ENCODE measurements at places on chromosomes 7 and 10.
A peak's percentile ranks its signal among the peaks of the same experiment; 100 is the strongest.

DNA sequence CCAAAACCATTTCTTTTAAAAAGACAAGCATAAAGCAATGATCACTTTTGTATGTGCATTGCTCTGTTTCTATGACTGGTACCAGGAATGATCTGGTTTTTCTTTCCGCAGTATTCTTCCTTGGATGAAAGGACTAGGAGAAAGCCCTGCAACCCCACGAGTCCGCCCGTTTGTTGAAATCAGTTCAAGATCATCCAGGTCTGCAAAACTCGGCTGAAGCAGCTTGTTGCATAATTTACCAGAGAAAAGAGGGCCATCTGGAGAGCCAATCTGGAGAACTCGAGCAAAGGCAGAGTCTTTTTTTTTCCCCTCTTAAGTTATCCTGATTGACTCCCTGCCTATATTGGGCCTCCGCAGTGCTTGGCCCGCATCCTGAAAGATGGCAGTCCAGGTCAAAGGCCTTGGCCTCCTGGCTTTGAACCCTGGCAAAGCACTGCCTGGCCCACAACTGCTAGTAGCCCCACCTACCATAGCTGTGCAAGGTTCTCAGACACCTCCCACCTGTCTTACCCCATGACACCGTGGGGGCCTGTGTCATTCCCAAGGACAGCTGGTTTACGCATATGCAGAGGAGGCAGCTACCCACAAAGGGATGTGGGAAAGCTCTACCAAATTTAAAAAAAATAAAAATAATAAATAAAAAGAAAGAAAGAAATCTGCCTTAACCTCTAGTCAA lies 572.2 kb downstream of the INHBA start:
- no peak for DNase-seq

DNA sequence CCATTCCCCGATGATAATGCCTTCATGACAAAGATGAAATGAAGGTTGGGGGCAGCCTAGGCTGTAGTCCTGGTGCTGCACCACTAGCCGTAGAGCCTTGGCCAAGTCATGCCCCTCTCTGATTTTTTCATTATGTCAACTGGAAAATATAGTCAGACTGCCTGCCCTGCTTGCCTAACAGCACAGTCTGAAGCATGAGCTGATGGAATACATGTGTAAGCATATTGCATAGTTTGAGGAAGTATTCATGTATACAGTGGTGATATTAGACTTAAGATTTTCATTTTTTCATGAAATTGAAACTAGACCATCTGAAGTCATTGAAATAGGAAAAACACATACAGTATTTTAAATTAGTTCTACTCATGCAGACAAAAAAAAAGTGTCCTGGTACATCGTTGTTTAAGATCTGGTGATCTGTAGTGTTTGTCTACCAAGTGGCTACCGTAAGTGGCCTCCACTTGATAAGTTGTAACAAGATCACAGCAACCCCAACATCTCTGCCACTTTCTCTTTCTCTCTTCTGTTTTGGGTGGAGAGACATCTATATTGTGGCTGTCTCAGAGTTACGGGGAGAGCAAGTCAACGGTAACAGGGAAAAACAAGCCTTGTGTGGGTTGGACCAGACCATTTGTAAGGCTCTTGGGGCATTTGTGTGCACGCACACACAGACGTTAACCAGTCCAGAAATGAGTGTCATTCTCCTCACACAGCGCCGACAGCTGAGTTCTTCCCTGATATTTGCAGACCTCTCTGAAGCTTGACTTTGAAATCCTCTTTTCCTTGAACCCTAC lies 716.6 kb upstream of the GALNT17 start:
- no peak for DNase-seq

GRCh38 chr10:93871671-93872204 lies 22.0 kb upstream of the SLC35G1 start:
- DNase-seq: no peak

- no peak for DNase-seq
These were observed 676.4 kb upstream of the NRP1 start for GRCh38 chr10:34010891-34011290.

DNA sequence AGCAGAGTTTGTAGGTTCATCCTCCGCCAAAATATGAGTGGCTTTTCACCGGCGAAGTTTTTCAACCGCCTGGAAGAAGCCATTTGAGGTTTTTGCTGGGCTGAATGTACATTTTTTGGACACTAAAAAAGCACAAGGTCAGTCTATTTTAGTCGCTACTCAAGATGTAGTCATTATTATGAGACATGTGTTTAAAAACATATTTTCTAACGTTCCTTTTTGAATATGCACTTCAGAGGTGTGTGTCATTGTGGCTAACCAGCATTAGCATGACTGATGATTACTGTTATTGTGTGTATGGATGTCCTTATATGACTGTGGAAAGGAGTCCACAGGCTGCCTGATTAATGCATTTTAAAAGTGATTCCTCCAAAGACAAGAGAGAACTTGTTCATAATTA lies 605.4 kb downstream of the INHBA start:
- no peak for DNase-seq

DNA sequence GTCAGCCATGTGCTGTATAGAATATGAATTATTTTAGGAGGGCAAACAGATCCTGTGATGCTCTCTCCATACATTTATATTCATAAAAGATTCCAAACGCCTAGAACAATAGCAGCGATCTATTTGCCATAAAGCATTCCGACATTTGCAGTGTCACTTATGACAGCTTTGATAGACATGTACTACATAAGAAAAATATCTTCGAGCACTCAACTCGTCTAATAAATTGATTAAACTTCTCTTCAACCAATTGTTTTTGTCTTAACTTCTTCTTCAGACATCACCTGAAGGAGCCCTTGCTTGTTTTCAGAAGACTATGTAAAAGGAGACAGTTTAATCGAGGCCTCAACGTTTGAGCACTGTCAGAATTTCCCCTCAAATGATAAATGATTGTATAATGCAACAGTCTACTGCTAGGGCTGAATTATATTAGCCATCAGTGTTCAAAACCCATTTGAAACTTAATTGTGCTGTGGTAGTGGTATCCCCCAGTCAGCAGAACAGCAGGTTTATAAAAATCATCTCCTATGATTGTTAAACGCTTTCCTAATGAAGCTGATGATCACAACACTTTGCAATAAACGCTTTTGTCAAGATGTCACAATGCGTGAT lies 158.0 kb upstream of the MGMT start:
- DNase-seq: no peak

GRCh38 chr10:127612-128432 lies 7.4 kb upstream of the ZMYND11 start:
- peak; percentile 16 for DNase-seq

GRCh38 chr10:13651969-13652720 lies 65.4 kb downstream of the PRPF18 start:
- DNase-seq: peak; percentile 21

DNA sequence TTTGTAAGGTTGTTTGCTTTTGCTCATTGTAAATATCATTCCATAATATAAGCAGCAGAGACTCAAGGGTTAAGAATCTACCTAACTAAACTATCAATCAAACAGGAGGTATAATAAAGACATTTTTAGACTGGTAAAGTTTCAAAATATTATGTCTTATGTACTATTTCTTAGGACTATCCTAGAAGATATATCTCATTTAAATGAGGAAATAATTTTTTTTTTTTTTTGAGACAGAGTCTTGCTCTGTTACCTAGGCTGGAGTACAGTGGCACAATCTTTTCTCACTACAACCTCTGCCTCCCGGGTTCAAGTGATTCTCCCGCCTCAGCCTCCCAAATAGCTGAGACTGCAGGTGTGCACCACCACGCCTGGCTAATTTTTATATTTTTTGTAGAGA lies 80.9 kb upstream of the PARD3 start:
- no peak for DNase-seq

GRCh38 chr7:95316588-95316987 lies 7.7 kb downstream of the PON1 start:
- DNase-seq: no peak

DNA sequence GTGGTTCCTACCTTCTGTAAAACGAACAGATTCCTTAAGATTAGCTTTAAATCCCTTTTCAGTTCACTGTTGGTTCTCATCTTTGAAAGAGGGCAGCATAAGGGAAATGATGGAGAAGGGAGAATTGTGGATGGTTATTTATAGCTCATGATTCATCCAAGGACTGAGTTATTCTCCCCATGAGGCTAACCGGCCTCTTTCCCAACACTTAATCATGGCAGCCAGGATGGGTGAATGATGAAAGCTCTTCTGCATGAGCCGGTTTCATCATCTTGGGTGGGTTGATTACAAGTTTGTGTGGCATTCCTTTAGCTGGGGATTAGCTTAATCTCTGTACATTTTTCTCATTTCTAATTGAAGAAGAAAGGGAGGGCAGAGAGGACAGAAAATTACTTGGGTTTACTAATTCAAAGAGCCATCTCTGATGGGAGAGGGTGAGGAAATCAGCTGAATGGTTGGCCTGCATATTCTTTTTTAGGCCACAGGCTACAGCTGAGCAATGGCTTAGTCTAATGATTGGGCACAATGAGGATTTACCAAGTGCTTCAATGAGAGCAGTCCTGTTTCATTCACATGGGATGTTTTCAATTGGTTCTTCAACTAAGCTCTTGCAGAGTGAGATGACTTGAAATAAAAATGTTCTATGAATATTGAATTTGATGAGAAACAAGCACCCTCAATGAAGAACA lies 250.0 kb downstream of the BMPER start:
- no peak for DNase-seq

DNA sequence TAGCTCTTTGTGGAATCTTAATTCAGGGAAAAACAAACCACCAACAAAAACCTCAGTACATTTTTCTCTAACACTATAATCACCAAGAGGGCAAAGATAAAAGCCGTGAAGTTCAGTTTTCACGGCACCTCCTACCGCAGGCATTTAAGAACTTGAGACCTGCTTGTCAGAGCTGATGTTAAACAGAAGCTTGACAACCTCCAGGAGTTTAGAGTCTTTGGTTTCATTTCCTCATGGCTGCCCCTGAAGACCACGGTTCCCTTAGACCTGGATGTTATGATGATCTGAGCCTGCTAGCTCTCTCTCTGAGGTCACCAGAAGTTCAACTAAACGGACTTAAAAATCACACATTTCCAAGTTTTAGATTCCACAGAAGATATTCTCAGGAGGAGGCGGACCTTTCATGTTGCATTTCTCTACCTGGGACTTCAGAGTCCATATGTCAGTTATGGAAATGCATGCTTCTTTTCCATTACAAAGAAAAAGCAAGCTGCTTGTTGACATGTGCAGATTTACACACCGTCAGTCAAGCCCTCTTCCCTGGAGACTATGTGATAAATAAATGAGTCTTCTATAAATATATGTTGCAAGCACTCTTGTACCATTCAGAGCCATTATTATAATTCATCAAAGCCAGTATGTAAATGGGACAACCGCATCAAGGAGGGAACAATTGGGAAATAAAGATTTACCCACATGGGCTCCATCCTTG lies 258.0 kb downstream of the GFRA1 start:
- DNase-seq: no peak

DNA sequence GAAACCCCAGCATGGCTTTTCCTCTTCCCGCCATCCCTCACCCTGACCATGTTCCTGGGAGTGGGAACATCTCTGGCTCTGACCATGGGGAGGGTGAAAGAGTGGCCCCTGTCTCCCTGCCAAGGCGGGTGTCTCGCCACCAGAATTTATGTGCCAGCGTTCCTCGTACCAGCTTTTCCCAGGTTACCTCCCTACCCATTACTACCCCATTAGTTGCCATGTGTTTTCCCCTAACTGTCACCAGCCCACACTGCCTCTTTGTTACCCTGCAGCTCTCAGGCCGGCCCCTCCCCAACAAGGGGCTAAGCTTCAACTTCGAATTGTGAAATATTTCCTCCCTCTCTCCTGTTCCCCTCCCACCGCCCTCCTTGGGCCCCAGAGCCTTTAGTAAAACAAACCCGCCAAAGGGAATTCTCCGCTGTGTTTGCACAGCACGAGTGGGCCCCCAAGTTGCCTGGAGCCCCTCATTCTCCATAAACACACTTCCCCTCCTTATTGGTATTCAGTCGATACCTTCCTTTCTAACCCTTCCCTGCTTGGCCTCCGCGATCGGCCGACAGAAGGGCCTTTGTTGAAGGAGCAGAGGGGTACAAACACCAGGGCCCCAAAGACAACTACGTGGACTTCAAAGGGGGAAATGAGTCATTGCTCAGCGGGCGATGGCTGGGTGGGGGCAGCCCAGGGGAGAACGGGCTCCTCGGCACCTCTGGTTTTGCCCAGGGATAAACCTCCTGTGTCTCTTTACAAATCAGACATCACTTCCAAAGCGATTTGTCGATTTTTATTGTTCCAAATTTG lies 45.5 kb downstream of the SLIT1 start:
- DNase-seq: no peak

GRCh38 chr7:152608208-152608607 lies 67.7 kb downstream of the XRCC2 start:
- no peak for DNase-seq

DNA sequence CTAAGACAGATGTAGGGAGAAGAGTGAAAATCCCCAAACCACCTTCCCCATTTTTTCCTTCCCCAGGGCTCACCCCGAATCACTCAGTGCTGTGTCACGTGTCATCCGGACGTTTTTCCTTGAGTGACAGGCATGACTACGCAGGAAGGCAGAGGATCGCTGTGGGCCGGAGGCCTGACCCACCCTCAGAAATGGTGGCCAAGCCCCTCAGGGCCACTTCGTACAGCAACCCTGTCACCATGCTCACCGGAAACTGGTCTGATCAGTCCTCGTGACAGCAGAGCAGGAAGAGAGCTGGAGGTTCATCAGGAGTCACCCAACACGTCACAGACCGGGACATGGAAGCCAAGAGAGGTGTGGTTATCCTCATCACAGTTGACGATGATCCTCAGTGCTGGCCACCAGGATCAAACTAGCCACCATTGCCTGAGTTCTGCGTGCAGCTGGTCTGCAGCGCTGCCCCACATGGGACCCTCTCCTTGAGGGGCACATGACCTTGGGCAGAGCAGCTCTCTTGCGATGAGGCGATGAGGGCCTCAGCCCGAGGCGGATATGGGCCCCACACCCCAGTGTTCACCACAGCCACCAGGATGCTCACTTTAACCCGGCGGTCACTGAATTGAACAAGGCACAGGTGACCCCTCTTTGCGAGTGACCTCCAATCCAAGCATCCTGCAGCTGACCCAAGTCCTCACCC lies 99.3 kb upstream of the INSIG1 start:
- DNase-seq: no peak

DNA sequence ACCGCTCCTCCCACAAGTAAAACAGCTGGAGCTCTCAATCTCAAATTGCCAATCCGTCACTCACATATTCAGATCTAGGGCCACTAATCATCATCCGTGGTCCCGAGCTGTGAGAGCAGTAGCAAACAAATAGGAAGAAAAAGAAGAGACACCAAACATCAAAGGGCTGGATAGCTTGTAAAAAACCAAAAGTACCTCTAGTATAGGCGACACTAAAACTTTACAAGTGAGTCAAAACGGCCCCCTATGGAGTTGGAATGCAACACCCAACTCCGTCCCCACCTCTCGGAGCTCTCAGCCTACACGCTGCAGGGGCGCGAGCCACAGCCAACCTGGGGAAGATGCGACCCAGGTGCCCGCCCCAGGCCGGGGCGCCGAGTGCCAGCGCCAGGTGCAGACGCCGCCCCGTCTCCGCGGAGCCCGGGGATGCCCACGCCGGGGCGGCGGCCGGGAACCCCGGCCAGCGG lies 581 bp downstream of the FAM3C start:
- DNase-seq: peak; percentile 44

All from stimulated activated CD4-positive, alpha-beta T cell treated with anti-CD3 and anti-CD28 coated beads, Interleukin-1b, Interleukin-23, amount 100 ng/mL, for 48 hours (primary cell).